ENCODE measurements at places on chromosomes 4 and X. TPM values are rescaled to one million over a fixed set of nuclear protein-coding genes. Genes with fewer than 3 reads are reported as not detected.

DNA sequence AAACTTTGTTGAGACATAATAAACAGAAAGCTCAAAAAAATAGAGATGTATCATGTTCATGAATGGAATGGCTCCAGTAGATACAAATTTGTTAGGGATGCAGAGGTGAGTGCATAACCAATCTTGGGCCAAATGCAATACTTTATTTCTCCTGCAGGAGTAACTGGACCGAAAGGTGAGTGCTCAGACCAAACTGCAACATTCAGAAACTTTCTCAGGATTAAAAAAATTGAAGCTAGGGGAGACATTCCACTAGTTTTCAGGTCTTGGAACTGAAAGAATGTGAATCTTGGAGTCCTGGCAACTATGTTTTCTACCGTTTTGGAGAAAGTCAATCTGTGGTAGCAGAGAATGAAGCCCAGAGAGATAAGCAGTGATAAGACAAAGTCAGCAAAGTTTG lies 21.2 kb upstream of the LCORL start:
- no peak for DNase-seq

- no peak for DNase-seq
Observed at GRCh38 chr4:89572224-89572858, 264.6 kb downstream of the SNCA start.

- DNase-seq: no peak
Observed at GRCh38 chr4:54902271-54902670, 223.1 kb downstream of the KDR start.

DNA sequence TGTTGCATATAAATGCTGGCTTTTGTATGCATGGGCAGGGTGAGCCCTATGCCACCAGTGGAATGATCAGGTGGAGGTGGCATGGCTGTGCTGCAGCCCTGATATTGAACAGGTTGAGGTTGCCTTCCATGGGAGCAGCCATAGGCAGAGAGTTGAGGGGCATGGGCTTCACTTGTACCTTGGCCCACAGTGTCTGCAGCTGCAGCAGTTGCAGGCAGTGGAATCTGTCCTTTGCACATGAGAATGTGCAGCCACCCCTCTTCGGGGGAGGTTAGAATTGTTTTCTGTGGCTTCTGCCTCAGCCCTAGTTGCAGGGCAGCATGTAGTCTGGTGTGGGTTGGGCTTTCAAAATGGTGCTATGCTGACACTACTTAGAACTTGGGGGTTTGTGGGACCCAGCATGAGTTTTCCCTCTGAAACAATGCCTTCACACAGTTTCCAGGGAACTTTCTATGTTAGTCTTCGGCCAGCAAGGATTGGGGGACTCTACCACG lies 25.4 kb upstream of the VSIG1 start:
- no peak for DNase-seq

- no peak for DNase-seq
Observed at GRCh38 chrX:106631615-106632014, 19.8 kb downstream of the RADX start.

- DNase-seq: no peak
Observed at GRCh38 chrX:139691843-139692505, 16.0 kb downstream of the MCF2 start.

DNA sequence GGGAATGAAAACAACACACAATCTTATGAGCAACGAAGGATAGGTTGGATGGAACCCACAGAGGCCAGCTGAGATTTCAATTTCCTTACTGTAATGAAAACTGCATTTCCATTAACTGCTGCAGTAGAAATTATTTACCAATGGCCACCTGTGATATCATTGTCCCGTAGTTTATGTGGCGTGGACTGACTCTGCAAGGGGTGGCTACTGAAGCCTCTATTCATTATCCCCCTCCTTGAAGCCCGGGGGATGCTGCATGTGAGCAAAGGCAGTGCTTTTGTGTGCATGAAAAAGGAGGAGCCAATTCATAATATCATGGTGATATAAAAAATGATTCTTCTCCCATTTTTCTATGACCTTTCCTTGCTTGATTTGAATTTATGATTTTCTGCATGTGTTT lies 207.8 kb downstream of the PTTG2 start:
- DNase-seq: no peak

The NWD2 gene
- 0.09 TPM for total RNA-seq

The MTMR8 gene
- 3.4 TPM for total RNA-seq

The AFAP1 gene
- 22.7 TPM for total RNA-seq
